ENCODE measurements at places on chromosomes 6 and 20. TPM values are rescaled to one million over a fixed set of nuclear protein-coding genes. Genes with fewer than 3 reads are reported as not detected.

DNA sequence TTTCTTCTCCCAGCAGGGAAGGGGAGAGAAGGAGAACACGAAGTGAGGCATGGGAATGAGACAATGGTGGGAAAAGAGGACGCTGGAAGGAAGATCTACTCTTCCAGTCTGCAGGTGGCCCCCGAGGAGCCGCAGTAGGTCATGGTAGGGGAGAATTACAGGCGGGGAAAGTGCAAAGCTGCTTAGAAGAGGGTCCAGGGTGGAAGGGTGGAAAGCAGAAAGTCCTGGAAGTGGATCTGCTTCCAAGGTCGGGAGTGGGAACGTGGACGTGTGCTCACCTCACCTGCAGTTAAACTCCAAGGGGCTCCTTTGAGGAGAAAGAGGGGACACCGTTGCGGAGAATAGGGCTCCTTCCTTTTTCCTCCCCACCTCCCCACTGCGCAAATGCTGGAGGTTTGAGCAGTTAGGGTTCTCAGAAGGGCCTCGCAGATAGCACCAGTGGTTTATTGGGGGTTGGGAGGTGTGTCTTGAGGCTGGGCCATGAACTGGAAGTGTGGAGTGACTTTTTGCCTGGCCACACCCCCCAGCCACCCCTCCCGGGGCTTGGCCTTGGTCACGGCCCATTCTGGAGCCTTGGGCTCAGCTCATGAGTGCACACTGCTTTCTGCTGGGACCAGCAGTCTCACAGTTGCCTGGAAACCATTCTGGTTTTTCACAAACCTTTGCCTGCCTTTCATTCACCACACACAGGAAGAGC, 100.4 kb upstream of the MLN start:
- no peak for DNase-seq

GRCh38 chr20:43723186-43723585, 3.6 kb downstream of the GTSF1L start:
- no peak for DNase-seq

The PRL gene
- total RNA-seq: not detected

- no peak for DNase-seq
Observed at GRCh38 chr20:31587545-31588389, 17.3 kb upstream of the ID1 start.

GRCh38 chr6:43740321-43740960, 29.6 kb upstream of the VEGFA start:
- DNase-seq: peak; percentile 32

DNA sequence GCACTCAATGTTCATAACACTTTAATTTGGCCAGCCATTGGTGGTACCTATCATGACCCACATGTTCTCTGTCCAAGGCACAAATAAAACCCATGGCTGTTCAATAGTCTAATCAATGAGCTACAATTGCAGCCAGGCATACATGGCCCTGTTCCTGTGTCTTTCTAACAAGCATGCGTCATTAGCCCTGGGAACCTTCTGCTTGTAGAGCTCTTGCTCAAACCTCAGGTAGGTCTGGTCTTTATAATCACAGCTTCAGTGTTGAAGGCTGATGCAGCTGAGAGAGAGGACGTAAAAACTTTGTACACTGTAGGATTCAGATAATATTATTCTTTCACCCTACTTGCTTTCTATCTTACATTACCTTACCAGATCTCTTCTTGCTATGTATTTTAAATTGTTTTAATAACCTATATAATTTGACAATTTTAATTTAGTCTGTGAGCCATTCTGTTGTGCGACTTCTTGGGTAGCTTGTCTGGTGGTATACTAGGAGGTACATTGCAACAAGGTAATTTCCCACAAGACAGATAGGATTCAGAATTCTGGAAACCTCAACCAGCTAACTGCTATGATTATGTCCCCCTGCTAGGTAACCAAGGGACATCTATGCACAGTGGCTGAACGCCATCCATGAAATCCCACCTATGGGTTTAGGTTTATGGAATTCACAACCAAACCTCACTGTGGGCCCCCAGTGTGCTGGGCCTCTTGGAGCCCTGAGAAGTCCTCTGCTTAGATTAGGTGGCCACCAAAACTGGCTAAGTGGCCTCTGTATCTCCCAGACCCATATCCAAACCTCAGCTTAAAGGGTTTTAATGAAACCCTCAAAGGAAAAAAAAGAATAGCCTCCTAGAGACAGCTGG, 55.4 kb upstream of the RIPOR2 start:
- no peak for DNase-seq

DNA sequence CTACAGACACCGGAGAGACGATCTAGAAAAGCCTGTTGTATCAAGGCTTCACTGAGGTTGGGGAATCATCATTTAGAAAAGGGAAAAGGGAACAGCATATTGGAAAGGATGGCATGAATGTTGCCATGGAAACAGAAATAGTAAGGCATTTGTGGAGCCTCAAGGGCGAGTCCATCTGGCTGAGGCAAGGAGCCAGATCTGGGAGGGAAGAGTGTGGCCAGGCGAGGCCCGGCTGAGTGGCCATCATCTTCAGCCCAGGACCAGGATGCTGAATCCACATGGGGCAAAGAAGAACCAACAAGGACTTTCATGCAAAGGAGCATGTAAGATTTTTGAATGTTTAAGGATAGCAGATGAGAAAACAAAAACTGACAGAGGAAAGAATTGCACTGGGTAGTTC, 85.8 kb downstream of the MAP3K5 start:
- no peak for DNase-seq

DNA sequence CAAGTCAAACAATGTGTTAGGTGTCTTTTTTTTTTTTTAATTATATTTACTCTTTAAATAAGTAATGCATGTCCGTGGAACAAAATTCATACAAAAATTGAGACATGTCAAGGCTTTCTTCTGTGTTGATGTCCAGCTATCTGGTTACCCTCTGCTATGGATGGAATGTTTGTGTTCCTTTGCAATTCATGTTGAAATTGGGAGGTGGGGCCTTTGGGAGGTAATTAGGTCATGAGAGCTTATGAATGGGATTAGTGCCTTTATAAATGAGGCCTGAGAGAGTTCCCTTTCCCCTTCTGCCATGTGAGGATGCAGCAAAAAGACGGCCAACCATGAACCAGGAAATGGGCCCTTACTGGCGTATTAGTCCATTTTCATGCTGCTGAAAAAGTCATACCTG, 83.1 kb upstream of the KCNG1 start:
- DNase-seq: no peak

GRCh38 chr20:23097636-23098580, 11.8 kb upstream of the CD93 start:
- DNase-seq: peak; percentile 57

GRCh38 chr6:94511502-94512088, 1065.7 kb upstream of the MANEA start:
- no peak for DNase-seq

DNA sequence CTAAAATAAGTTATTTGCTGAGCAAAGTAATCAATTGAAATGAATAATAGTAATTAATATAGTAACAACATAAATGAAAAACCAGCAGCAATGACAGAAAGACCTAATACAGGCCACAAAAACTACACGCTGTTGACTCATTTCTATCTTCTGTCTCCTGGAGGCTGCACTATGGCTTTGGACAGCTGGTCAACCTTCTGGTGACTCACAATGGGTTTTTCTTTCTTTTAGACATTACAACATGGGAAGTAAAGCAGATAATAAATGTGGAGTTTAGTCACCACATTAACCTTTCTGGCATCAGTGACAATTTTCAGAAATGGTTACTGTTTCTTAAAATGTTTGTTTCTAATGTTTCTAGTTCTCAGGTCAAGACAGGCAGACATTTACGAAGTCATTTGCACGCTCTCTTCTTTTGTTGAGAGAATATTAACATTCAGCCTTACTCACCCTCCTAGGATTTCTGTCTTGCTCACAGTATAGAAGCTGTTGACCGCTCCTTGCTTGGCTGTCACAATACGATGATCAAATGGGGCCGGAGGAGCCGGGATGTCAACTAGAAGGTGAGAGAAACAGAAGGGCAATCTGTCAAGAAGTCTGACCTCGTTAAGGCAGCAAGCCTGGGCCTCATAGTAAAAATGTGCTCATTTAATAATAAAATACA, 62.2 kb downstream of the MYLK4 start:
- no peak for DNase-seq

GRCh38 chr6:116017546-116018295, 43.0 kb downstream of the FRK start:
- no peak for DNase-seq

GRCh38 chr20:62776692-62777527, 19.4 kb upstream of the MRGBP start:
- DNase-seq: no peak

DNA sequence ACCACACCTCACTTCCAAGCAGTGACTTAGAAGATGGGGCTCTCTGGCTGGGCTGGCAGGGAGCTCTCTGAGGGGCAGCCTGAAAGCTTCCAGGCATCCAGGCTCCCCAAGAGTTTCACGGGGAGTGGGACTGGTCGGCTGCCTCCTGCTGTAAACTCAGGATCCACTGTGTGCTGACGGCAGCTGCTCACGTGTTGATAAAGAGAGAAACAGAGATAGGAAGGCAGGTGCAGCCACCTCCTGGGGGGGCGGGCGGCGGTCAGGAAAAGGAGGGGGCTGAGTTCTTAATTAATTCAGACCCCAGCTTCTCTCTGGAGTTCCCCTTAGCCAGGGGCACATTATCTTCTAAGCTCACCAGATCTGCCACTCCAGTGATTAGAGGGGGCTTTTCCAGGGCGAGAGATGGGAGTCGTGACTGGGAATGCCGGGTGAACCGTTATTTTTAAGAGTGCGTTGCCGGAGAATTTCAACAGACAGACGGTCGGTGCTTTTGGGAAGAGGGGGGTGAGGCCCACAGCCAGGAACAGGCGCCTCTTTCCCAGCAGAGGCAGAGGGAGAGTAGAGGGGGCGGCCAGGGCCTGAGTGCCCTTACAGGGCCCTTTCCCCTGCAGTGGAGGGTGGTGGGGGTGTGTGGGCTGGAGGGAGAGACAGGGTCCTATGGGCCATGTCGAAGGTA, 70.9 kb downstream of the CD40 start:
- DNase-seq: no peak

DNA sequence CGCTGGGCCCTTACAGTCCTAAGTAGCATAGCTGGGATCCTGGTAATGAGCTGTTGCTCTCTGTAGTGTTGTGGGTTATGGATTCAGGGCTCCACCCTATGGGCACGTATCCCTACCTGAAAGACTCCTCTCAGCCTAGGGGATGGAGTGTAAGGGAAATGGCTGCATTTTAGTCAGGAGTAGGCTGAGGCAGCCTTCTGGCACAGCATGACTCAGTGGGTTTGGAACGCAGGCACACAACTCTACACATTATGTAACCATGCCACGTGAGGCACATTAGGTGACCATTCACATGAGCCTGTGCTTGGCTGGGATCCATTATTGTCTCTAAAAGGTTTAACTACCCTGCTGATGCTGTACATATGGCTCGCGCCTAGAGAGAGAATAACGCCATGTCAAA, 27.8 kb downstream of the HDDC2 start:
- DNase-seq: no peak

The SEL1L2 gene
- not detected for total RNA-seq

DNA sequence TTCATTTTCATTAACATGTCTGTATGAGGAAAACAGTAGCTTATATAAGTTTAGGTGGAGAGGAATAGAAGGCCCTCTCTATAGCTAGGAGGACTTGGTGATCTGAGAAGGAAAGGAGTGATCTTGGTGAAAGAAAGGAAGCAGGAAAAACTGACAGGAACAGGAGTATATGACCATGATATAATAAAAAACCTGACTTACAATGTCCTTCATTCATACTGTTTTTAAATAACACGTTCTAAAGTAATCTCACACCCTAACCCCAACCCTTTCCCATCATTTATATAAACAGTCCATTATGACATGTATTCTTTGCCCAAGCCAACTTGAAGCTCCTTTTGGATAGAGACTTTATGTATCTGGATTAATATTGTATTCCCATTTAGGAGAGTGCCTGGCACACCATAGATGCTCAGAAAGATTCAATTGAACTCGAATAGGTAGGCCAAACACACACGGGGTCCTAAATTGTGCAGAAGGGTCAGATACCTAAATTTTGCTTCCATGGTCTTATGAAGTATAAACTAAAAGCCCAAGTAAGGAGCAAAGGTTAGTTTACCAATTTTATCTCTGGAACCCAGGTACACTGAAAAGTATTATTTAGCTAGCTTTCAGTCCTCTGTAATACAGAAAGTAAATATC, 75.9 kb downstream of the OR2B2 start:
- DNase-seq: no peak

The NHLRC1 gene
- 3.5 TPM for total RNA-seq

The GNAS-AS1 gene
- total RNA-seq: not detected

DNA sequence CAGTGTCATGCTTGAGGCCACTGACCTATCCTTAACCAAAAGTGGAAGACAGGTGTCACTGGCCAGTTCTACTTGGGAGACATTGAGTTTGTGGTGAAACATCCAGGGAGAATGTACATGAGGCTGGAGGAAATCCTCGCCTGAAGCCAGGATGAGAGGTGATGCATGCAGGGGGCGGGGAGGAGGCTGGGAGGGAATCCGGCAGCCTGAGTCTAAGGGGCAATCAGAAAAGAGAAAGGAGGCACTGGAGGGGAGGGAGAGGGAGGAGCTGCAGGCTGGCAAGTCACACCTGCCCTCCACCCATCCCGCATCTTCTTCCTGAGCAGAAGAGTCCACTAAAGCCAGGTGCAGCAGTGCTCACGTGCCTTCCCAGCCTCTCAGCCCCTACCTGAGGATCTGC, 14.9 kb upstream of the DDO start:
- DNase-seq: no peak

DNA sequence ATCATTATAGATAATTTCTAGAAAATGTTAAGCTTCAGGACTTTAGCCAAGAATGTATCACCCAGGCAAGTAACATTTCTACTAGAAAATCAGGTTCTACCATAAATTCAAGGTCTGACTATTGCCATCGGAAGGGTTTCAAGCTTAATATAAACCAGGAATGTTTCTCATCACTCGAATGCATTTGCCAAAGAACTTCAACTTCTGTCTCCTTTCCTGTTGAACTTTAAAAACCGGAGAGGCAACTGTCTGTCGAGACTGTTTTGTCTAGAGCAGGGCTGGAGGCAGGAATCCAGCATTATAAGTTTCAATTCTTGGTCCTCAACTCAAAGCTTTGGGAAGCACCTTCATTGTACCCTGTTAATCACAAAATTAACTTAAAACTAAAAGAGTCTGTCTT, 264.7 kb downstream of the ZNF217 start:
- DNase-seq: no peak

The SYNGAP1 gene
- 13.9 TPM for total RNA-seq

DNA sequence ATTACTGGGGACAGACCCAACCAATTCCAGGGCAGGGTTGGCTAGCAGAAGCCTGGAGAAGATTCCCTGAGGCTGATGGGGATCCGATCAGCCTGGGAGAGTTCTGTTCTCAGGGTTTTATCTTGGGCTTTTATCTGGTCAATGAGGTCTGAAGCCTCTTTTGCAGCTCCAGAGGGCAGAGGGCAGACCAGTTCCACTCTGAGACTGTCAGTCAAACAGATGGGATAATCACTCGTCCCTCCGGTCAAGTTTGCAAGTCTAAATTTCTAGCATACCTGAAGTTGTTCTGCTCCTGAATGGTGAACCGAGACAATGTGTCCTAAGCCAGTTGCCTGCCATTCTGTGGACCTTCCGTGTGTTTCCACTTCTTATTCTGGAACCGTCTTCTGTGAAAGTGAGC, 3.0 kb upstream of the MAS1 start:
- DNase-seq: peak; percentile 12
